ENCODE measurements at places on chromosomes 5 and 9. TPM values are rescaled to one million over a fixed set of nuclear protein-coding genes. Genes with fewer than 3 reads are reported as not detected.

The PHF24 gene
- not detected for total RNA-seq

- peak; percentile 83 for DNase-seq
These were observed at the start of gene TJP2 for GRCh38 chr9:69173891-69174615. Gene TJP2, plus strand, starts transcription at chr9:69174277. Its CDS starts 96 bp downstream, at chr9:69174373.

- DNase-seq: no peak
These were observed 126.6 kb upstream of the TYRP1 start for GRCh38 chr9:12566404-12567090.

DNA sequence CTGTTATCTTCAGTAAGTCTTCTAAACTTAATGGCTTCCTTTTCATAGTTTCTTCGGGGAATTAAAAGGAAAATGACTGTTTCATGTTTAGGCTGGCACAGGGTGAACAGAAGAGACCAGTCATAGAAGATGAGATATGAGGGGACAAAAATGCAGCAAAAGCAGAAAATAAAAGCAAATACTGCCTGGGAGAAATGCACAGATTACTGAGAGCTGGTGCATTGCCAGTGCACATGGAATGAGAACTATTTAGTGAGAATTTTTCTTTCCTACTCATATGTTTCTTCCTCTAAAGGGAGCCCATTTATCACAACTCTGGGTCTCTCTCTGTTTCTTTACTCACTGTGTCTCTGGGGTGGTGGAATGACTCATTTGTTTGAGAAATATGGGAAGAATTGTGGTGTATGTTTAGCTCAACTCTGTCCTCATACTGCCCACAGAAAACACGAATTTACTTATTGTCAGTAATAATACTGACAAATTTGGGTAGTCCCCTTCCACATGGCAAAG, 25.9 kb upstream of the ANKRD55 start:
- DNase-seq: peak; percentile 95

GRCh38 chr5:172626031-172626581, 15.0 kb upstream of the NEURL1B start:
- DNase-seq: no peak

DNA sequence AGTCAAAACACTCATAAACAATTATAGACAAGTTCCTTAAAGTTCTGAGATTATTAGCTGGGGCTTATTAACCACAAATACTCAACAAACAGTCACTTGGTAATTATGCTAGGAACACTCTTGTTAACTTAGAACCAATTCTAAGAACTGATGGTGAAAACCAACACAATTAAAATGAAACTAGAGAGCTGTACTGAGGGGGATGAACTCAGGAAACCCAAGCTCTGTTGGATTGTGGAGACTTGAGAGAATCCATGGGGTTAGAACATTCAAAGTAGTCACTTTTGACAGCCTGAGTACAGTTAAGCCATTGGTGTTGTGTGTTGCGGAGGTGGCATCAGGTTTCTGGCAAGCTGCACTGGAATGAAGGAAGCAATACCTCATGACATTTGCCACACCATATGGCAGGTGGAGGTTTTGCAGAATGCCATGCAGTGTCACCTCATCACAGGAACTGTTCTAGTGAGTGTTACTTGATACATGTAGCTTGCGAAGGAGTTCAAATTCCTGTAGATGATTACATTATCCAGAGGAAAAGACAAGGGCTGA, 480.9 kb upstream of the CD180 start:
- no peak for DNase-seq

- DNase-seq: peak; percentile 59
These were observed 51.9 kb downstream of the SLC25A46 start for GRCh38 chr5:110790673-110791072.

DNA sequence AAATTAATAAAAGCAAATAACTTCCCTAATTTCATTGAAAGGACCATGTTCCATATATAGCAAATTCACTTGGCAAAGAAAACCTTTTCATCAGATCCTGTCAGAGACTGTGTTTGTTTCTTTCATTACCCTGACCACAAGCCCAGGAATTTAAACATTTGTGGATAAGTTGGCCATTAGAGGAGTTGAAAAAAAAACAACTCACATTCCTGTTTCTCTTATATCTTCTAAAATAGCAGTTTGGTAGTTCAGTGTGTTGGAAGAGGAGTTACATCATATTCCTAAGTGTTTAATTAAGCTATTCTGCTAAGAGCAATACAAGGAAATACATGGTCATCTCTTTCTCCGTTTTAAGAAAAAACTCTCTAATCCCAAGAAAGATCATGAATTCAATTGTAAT, 505.6 kb downstream of the TLE1 start:
- no peak for DNase-seq

GRCh38 chr9:37675661-37676060, 24.9 kb downstream of the FRMPD1 start:
- DNase-seq: no peak

DNA sequence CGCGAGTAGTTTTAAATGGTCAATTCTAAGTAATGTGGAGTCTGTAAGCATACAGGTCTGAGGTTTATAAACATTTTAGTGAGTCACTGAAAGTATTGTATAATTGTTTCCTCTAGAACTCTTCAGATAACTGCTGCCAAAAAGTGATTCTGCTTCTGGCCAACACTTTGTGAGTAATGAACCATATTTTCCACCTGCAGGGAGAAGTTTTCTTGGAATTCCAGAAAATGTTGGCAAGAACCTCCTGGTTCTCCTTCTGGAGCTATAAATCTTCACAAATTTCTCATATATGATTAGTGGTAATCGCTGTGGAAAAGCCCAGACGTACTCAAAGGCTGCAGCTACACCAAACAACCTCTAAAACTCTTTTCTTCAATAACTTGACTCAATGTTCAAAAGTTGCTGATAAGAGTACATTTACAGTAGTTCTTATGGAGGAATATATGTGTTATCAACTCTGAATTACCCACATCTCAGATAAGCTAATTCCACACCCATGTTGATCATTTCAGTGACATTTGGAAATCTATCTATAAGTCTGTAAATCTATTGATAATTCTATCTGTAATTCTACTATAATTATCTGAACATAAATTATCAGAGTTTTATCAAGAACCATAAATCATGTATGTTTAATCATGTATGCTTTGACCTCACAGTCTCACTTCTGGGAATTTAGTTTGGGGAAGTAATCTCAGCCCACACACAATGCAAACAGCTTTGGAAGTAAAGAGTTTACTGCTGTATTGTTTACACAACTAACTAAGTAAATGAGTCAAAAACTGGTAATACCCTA, 74.1 kb downstream of the FNBP1 start:
- peak; percentile 96 for DNase-seq

GRCh38 chr9:132965478-132965877, 13.0 kb upstream of the GFI1B start:
- DNase-seq: no peak

- DNase-seq: no peak
These were observed 2.8 kb downstream of the RORB start for GRCh38 chr9:74499770-74500583.

The PCDHA12 gene
- not detected for total RNA-seq

GRCh38 chr5:78521455-78521854, 127.1 kb downstream of the LHFPL2 start:
- DNase-seq: no peak

DNA sequence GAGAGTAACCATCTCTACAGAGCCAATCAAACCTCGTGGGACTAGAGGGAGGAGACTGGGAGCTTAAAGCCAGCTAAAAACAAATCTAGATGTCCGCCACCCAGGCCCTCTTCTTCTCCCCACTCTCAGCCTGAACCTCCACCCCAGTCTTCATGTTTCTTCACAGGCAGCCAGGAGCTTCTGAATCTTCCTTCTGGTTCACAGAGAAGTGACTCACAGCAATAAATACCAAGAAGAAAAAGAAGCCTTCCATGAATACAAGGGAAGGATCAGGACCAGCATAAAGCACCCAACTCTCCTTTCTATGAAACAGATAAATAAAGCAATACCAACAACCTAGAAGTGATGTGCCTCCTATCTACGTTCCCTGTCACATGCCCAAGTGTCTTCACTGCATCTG, 103.3 kb upstream of the SLIT3 start:
- peak; percentile 64 for DNase-seq

DNA sequence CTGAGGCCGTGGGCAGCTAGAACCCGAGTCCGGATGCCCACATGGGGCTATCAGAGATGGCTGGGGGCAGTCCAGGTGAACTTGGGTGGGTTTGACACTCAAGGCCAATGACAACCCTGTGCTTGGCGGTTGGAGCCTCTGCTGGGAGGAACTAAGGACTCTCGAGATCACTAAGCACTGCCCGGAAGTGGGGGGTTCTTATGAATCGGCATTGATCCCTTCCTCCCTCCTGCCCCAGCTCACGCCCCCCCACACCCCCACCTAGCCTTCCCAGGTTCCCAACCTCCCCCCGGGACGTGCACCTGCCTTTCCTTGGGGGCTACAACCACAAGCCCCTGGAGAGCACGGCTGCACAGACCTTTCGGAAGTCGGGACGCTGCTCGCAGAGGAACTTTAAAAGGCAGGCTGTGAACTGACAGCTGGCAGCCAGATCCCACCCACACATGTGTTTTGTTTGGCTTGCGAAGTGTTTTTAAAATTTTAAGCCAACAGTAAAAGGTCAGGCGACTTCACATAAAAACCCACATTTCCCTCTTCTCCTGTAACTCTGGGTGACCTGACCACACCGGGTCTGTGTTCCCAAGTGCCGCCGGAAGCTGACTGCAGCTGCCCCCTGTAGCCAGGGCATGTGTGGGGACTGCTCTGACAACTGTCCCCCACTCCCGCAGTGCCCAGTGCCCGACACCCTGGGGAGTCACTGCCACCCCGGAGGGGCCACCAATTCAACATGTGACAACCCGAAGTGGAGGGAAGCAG, 5.1 kb upstream of the RALGDS start:
- peak; percentile 75 for DNase-seq

The RGS7BP gene
- total RNA-seq: 0.11 TPM

- no peak for DNase-seq
These were observed 266.8 kb downstream of the MAT2B start for GRCh38 chr5:163772241-163772640.

DNA sequence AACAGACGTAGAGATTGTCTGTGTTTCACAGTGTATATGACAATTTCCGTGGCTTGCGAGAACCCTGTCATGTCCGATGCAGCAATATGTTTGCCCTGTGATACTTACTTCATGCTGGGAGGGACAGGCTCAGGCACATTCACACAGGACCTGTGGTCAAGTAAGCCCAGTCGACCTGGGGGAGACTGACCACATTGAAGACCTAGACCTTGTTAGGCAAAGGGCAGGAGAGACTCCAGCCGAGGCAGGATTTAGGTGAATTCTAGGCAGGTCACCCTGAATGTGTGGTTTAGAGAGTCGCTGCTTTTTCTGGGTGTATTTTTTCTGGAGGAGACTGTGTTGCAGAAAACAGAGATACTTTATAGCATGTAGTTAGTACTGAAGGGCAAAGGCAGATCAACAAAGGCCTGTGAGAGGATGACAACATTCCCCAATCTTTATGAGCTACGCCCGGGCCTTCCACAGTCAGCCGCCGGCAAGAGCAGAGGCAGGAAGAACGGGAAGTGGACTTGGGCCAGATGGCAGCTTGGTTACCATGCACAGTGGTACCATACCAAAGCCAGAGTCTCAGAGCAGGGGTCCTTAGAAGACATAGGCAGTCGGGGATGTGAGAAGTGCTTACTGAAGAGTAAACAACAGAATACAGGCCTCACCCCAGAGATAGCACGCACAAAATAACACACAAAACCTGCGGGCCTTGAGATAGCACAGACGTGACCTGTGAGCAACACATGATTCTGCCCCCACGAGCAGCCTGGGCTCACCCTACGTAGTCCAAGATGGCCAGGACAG, 220.7 kb downstream of the CACNA1B start:
- DNase-seq: no peak

GRCh38 chr5:169331292-169331852, 30.4 kb upstream of the SLIT3 start:
- DNase-seq: peak; percentile 32

GRCh38 chr9:106321394-106322180, 541.4 kb upstream of the ZNF462 start:
- DNase-seq: no peak

DNA sequence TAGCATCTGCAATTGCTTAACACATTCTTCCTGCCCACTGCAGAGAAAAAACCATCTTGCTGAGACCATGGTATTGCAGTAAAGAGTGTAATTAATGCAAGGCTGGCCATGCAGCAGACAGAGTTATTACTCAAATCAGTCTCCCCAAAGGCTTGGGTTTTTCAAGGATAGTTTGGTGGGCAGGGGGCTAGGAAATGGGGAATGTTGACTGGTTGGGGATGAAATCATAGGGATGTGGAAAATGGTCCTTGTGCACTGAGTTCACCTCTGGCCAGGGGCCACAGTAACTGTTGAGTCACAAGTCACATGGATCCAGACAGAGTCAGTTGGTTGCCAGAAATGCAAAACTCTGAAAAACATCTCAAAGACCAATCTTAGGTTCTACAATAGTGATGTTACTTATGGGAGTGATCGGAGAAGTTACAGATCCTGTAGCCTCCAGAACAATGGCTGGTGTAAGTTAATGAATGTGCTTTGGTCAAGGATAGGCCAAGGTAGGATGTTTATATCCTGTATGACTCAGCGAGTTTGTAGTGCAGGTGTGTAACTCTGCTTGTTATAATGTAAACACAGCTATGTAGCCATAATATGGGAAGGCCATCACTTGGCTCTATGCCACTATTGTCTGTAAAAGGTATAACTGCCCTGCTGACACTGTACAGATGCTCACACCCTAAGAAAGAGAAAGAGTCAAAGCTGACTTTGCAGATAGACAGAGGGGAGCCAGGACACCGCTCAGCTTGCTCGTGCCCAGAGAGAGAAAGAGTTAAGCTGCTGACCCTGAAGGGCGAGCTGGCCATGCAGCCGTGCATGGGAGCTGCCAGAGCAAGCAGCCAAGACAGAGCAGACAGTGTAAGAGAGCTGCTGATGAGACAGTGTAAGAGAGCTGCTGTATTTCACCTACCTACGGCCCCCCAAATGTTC, 27.2 kb downstream of the C9orf152 start:
- DNase-seq: peak; percentile 86

The MAST4 gene
- total RNA-seq: 4.2 TPM

The SEPTIN8 gene
- total RNA-seq: 41.9 TPM

The SNCAIP gene
- total RNA-seq: 4.0 TPM

The MED7 gene
- total RNA-seq: 8.0 TPM

DNA sequence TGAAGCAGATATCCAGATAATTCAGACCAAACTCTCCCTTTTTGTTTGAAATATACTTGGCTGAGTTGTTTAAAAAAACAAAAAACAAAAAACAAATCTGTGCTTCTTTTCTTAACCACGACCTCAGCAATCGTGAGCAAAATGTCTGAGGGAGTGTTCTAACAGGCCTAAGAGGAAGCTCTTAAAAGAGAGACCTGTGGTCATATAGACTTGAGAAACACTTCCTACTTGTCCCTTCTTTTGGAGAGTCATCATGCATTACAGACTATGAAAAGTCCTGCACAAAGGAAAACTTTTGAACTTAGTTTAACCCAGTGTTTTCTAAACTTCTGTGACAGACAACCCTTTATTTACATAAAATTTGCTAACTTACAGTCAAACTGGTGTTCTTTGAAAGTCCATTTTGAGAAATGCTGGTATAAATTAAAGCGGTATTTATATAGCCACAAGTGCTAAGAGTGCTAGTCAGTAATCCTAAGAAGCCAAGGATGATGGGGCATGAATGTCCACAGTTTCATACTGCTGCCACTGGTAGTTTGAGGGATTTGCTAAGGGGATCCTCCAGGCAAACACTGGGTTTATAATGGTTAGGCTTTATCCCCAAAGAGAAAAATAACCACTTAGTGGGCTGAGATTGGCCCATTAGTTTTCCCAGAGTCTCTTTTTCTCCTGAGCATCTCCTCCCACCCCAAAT, 199.8 kb downstream of the LRRC70 start:
- DNase-seq: no peak

Data from GM23248 (cell line).